ENCODE measurements at places on chromosomes 7 and 10. TPM values are rescaled to one million over a fixed set of nuclear protein-coding genes. Genes with fewer than 3 reads are reported as not detected.

Gene SCD
- total RNA-seq = 458 TPM

Gene AGR3
- not detected for total RNA-seq

Gene OR6V1
- total RNA-seq = not detected

Gene CALU
- 1,126 TPM for total RNA-seq

Gene CLRN3
- total RNA-seq = not detected

Gene CLDN4
- 0.26 TPM for total RNA-seq

Gene MRPS24
- 54.7 TPM for total RNA-seq

Gene BCL7B
- 24.0 TPM for total RNA-seq

Gene ELN
- total RNA-seq = 82.6 TPM

Gene ZNF862
- total RNA-seq = 21.3 TPM

Gene MYO3A
- total RNA-seq = not detected

Gene DBNL
- total RNA-seq = 138 TPM

Gene PDK4
- total RNA-seq = 3.6 TPM

Gene NME8
- not detected for total RNA-seq

Gene ASZ1
- not detected for total RNA-seq

Gene SAMD9L
- total RNA-seq = 14.1 TPM

Gene XRCC2
- 1.2 TPM for total RNA-seq

Gene SCART1
- total RNA-seq = 2.5 TPM

Gene RBM20
- 2.4 TPM for total RNA-seq

Gene DDX56
- total RNA-seq = 41.9 TPM

Gene MRLN
- total RNA-seq = not detected

Gene NEUROG3
- total RNA-seq = not detected

Gene IRF5
- total RNA-seq = 0.13 TPM

Gene GAD2
- total RNA-seq = not detected

Gene NPFFR1
- not detected for total RNA-seq

Gene DMBT1
- total RNA-seq = 0.13 TPM
